ENCODE measurements at places on chromosomes 2 and 18. TPM values are rescaled to one million over a fixed set of nuclear protein-coding genes. Genes with fewer than 3 reads are reported as not detected.

IFIH1 gene
- 2.0 TPM for total RNA-seq

GRCh38 chr2:37472959-37473358 lies 128.5 kb downstream of the QPCT start:
- DNase-seq = no peak

RAPGEF4 gene
- total RNA-seq = 1.4 TPM

MSTN gene
- total RNA-seq = not detected

GRCh38 chr2:224860786-224861185 lies 144.6 kb upstream of the CCDC195 start:
- no peak for DNase-seq

DNA sequence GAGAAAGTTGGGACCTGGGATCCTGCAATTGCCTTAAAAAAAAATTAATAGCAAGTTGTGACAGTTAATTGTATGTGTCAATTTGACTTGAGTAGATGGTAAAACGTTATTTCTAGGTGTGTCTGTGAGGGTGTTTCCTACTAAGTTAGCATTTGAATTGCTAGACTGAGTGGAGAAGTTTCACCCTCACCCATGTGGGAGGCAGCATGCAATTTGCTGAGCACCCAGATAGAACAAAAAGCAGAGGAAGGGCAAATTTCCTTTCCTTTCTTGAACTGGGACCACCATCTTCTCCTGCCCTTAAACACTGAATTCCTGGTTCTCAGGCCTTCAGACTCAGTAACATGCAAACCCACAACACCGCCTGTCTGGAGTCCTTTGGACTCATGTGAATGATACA lies 455.7 kb downstream of the GALR1 start:
- DNase-seq = no peak

DNA sequence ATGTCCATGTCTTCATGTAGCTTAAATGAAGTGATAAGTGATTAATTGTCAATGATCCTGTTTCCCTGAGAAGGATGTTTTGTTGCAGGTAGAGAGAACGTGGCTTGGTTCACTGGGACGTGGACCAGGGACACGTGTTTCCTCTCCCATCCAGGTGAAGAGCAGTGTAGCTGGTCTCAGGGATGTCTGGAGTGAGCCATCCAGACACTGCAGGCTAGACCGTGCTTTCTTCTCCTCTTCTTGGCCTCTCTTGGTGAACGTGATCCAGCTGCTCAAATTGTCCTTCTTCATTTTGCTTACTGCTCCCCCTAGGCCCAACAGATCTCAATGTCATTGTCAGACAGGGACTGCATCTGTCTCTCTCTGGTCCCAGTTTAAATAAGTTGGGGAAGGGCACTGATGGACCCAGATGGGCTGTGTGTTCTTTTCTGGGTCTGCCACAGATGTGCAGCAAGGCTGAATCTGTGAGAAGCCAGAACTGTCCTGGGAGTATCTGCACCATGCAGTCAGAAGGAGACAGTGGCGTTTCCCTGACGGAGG lies 263.8 kb downstream of the CYRIA start:
- DNase-seq = no peak

ACADL gene
- 0.34 TPM for total RNA-seq

DNA sequence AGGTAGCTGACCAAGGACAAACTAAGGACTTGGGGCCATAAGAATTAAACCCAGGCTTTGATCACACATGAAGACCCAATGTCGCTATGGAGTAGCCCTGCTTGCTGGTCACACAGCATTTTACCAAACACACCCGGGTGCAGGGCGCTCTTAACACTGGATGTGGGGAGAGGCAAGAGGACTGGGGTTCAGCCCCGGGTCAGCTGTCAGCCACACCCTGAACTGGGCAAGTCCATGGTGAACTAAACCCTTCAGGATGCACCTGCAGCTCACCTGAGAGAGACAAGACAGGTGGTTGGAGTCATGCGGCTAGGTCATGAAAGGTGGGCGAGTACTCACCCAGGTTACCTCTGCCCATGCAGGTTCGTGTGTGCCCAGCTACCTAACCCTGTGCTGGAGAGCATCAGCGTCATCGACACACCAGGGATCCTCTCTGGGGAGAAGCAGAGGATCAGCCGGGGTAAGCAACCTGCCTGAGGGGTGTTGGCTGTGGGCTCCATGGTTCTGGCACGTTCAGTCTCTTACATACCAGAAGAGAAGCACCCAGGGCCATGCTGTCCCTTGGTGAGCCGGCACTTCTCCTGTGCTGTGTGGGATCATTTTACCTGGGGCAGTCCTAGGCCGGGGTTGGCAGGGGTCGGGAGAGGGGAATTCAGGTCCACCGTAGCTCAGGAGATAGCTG lies 15.2 kb downstream of the EHD3 start:
- no peak for DNase-seq

UGT1A10 gene
- not detected for total RNA-seq

- DNase-seq = no peak
Observed at GRCh38 chr2:158221063-158222020, 119.7 kb downstream of the UPP2 start.

- no peak for DNase-seq
Observed at GRCh38 chr2:224836263-224836662, 120.1 kb upstream of the CCDC195 start.

DNA sequence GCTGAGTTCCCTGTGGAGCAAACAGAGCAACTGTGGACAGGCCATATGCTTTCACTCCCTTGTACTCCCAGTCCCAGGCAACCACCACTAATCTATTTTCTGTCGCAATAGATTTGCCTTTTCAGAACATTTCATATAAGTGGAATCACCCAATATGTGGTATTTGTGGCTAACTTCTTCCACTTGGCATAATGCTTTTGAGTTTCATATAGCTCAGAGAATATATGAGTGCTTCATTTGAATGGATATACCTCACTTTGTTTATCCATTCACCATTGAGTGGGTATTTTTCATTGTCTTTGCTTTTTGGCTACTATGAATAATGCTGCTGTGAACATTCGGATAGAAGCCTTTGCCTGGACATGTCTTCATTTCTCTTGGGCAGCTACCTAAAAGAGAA lies 151.9 kb downstream of the CERS6 start:
- no peak for DNase-seq

All from H1 (cell line).